ENCODE measurements at places on chromosomes 3 and 15.
A peak's percentile ranks its signal among the peaks of the same experiment; 100 is the strongest.

- DNase-seq = no peak
Observed at GRCh38 chr3:13281507-13282357, 138.4 kb downstream of the NUP210 start.

GRCh38 chr3:169662843-169663160 is 710 bp downstream of the MECOM start:
- DNase-seq = no peak

- DNase-seq = no peak
Observed at GRCh38 chr3:126107957-126108675, 24.2 kb upstream of the SLC41A3 start.

DNA sequence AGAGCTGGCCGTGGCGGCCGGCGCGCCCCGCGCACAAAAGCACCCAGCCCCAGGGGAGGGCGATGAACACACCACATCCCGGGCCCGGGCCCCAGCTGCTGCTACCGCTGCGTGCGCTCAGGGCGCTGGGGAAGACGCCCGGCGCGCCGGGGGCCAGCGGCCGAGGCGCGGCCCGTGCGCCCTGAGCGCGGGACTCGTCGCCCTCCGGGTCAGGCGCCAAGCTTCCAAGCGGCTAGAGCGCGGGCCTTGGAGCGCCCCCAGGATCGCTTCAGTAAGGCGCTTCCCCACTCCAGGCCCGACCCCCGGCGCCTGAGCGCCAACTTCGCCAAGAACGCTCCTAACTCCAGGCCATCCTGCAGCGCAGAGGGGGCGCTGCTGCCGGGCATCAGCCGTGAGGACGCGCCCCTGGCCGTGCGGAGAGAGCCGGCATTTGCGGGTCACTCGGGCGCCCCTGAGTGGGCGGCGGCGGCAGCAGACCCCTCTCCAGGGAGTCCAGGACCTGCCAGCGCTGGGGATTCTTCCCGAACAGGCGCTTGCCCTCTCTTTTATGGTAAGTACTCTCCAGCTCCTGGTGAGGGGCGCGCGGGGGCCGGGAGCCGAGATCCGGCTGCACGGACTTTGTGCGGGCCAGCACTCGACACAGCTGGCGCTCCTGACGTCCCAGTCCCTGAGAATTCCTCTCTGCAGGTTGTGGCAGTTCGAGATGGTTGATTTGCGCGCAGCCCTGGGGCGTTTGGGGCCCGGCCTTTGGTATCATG is 475 bp downstream of the SPSB4 start:
- peak; percentile 6 for DNase-seq
